ENCODE measurements at places on chromosomes 2 and 18.

DNA sequence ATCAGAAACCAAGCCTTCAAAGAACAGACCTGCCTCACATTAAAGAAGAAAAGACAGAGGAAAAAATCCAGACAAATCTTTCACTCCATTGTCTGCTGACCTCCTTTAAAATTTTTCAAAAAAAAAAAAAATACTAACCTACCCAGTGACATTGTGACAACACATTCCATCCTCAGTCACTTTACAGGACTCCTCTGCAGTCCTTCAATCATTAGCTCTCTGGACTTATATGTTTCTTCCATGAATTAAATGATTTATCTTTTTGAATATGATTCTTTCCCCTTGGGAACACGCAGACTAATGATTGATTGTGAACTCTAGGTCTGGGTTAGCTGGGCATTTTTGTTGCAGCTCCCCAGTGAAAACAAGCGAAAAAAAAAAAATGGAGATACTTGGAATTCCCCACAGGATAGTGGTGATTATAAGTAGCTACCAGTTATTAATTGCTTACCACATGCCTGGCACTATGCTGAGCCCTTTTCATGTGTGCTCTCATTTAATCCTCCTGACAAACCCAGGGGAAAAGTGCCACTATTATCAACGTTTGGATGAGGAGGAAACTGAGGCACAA lies 261.3 kb upstream of the NCKAP5 start:
- no peak for DNase-seq

DNA sequence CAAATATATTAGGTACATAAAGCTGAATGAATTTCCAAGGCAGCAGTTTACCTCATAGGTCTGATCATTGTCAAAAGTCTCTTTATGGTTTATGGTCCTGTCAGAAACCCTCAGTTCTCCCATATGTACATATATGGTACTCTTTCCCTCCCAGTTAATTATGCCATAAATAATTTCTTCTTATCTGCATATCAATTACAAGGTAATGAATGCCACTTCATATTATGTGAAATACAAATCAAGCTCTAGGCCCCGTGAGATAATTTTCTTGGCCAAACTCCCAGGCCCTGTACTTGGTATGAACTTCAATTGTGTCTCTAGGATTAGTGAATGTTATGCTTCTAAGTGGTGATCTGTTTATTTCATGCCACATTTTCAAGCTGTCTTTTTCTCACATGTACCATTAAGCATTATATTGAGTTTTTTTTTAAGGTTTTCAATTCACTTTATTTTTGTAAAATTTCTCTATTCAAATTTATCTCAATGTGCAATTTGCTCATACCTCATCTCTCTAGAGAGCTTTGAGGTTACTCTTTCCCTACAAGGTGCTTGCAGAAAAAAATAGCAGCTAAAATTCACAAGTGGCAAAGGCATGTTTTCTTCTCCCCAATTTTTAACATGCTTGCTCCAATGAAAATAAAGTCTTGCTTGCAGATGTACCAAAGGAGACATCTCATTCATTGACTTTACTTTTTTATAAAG lies 430.6 kb upstream of the VRK2 start:
- DNase-seq, result no peak

DNA sequence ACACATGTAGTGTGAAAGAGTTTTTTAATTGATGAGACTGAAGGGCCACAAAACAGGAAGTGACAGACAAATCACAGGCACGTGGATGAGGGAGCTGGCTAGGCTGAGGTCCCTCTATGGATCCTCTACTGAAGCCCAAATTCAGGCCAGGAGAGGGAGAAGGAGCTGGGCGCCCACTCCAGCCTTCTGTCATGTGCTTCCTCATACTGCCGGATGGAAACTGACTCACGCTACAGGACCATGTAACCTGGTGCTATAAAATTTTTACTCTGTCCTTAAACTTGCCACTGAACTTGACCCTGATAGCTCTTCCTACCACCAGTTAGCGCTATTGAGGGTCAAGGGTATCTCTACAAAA lies 31.3 kb downstream of the PSTPIP2 start:
- DNase-seq, result no peak

GRCh38 chr2:150125708-150126107 lies 361.8 kb downstream of the RND3 start:
- no peak for DNase-seq

- no peak for DNase-seq
Observed at GRCh38 chr2:43047187-43047780, 179.1 kb downstream of the ZFP36L2 start.

DNA sequence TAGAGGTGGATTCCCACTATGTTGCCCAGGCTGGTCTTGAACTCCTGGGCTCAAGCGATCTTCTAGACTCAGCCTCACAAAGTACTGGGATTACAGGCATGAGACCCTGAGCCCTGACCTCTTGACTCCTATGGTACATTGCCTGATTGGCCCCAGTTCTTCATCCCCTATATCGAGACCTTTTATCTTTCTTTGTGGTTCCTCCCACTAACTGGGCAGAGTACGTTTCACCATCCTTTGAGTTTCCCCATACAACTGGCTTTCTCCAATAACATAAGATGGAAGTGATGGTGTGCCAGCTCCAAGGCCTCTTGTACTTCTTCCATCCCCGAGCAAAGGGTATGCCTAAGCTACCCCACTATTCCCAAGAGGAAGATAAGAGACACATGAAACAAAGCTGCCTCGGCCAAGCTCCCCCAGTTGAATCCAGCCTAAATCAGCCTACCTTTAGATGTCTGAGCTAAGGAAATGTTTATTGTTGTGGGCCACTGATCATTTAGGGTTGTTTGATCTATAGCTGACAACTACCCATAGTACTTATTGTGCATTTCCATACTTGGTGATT lies 8.3 kb upstream of the TMEM247 start:
- DNase-seq, result no peak

DNA sequence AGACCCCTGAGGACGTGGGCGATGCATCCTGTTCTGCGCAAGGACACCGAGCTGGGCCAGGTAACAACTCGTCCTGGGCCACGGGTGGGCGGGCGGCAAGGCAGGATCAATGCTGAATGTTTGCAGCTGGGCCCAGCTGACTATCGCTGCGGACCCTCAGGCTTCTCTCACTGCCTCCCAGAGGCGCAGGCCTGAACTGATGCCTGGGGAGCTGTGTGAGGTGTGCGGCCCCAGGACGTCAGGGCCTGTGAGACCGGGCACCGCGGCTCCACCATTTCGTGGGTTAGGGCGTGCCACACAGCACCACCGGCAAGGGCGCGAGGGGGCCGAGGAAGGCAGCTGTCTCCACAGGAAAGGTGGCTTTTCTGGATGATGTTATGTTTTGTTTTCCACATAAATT lies 307.4 kb downstream of the NDUFA10 start:
- no peak for DNase-seq

- DNase-seq, result no peak
Observed at GRCh38 chr2:215746226-215746886, 267.0 kb downstream of the MREG start.

DNA sequence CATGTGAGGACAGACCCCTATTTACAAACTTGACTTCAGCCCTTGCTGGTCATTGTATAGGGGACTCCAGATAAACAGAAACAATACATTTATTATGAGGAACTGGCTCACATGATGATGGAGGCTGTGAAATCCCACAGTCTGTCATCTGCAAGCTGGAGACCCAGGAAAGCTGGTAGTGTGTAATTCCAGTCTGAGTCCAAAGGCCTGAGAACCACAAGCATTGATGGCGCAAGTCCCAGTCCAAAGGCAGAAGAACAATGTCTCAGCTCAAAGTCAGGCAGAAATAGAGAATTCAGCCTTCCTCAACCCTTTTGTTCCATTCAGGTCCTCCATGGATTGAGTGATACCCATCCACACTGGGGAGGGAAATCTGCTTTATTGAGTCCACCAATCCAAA lies 28.1 kb upstream of the SPP2 start:
- no peak for DNase-seq

DNA sequence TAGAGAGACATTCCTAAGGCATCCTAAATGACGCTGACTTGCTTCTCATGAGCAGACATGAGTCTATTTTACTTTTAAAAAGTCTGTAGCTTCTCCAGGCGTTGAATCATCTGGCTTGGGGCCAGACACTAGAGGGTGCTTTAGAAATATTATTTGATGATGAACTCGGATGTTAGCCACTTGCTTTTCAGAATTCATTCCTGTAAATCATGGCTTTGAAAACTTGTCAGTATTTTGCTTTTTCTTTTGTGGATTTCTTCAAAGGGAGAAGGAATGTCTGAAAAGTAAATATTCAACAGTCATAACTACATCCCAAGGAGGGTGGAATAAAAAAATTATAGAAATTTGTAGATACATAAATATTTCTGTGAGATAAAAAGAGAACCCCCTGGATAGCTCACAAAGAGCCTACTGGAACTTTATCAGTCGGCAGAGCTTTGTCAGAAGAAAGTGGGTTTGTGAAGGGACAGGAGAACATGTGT lies 370.8 kb downstream of the OSR1 start:
- no peak for DNase-seq

GRCh38 chr2:170817093-170818035 lies 677 bp downstream of the GAD1 start:
- no peak for DNase-seq

- no peak for DNase-seq
Observed at GRCh38 chr2:8456151-8457091, 225.4 kb upstream of the ID2 start.

DNA sequence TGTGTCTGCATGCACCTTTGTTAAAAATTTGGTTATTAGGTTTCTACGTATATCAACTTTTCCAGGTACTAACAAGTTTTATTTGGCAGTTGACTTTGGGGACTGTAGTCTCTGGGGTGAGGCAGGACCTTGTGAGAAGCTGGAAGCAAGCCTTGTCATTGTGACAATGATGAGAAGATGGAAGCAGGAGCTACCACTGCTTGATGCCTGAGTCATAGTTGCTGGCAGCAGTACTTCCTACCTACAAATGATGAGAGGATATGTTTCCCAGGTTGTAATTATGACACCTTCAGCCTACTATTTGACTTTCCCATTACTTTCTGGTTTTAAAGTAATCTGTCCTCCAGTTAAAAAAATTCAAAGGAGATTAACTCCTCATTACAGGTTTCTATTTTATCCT lies 516.3 kb downstream of the NRXN1 start:
- no peak for DNase-seq

- no peak for DNase-seq
Observed at GRCh38 chr2:235384624-235385023, 109.2 kb upstream of the AGAP1 start.

- DNase-seq, result no peak
Observed at GRCh38 chr18:55778788-55779690, 191.0 kb upstream of the TCF4 start.

- no peak for DNase-seq
Observed at GRCh38 chr2:39099870-39100728, 20.8 kb downstream of the SOS1 start.

GRCh38 chr2:146244830-146245229 lies 1600.0 kb upstream of the ACVR2A start:
- DNase-seq, result no peak

- no peak for DNase-seq
Observed at GRCh38 chr2:1976728-1977416, 232.6 kb upstream of the PXDN start.

GRCh38 chr2:119197126-119197405 lies 26.6 kb upstream of the STEAP3 start:
- DNase-seq, result no peak

Measured in activated naive CD4-positive, alpha-beta T cell (primary cell).